ENCODE measurements at places on chromosomes 7 and 10. TPM values are rescaled to one million over a fixed set of nuclear protein-coding genes. Genes with fewer than 3 reads are reported as not detected.

Gene TMEM213
- total RNA-seq, result 0.31 TPM

Gene HEPACAM2
- total RNA-seq, result 2.4 TPM

Gene CYP3A5
- 0.63 TPM for total RNA-seq

Gene DGKI
- total RNA-seq, result 3.2 TPM

Gene INTS1
- total RNA-seq, result 185 TPM

DNA sequence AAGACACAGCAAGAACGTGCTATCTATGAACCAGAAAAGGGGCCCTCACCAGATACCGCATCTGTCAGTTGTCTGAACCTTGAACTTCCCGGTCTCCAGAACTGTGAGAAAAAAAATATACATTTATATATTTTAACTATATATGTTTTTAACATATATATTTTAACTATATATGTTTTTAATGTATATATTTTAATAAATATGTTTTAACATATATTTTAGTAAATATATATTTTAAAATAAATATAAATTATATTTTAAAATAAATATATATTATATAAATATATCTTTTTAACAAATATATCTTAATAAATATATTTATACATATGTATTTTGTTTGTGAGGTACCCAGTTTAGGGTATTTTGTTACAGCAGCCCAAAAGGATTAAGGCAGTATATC lies 958.2 kb upstream of the AUTS2 start:
- no peaks in the 10 kb centered on the region for H3K27me3 ChIP-seq
- H3K4me3 ChIP-seq, result no peak overlapping the region
- DNase-seq, result no peak
- no peak overlapping the region for H3K27ac ChIP-seq
- no peaks in the 10 kb centered on the region for H3K4me1 ChIP-seq
- no peaks in the 10 kb centered on the region for H3K36me3 ChIP-seq

- H3K36me3 ChIP-seq, result no peaks in the 10 kb centered on the region
- H3K4me3 ChIP-seq, result no peak within 1 kb of the TSS
- no peak for DNase-seq
- no peak within 1 kb of the TSS for H3K27ac ChIP-seq
- H3K27me3 ChIP-seq, result no peaks in the 10 kb centered on the region
Observed at GRCh38 chr10:48684792-48685623, at the start of gene WDFY4. WDFY4 (plus strand) TSS chr10:48684873; CDS start chr10:48709733, 24,860 bp downstream.

GRCh38 chr10:109957092-109957797 lies 33.9 kb upstream of the XPNPEP1 start:
- H3K27ac ChIP-seq, result no peak overlapping the region
- no peak overlapping the region for H3K4me3 ChIP-seq
- H3K27me3 ChIP-seq, result no peaks in the 10 kb centered on the region
- DNase-seq, result no peak
- H3K4me1 ChIP-seq, result peaks cover 17% of the 10 kb centered on the region
- H3K36me3 ChIP-seq, result no peaks in the 10 kb centered on the region

DNA sequence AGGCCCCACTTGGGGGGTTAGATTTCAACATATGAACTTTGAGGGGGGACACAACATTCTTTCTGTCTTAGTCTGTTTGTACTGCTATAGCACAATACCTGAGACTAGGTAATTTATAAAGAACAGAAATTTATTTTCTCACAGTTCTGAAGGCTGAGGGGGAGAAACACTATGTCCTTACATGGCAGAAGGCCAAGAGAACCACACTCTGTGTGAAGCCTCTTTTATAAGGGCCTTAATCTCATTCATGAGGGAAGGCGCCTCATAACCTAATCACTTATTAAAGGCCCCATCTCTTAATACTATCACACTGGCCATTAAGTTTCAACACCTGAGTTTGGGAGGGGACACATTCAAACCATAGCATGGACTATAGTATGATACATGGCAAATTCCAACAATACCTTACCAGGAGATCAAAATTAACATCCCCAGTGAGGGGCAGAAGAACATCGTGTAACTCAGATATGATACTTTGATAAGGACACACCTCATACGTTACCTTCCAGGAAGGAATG lies 9.3 kb upstream of the PDLIM1 start:
- H3K27me3 ChIP-seq, result no peaks in the 10 kb centered on the region
- DNase-seq, result no peak
- no peaks in the 10 kb centered on the region for H3K4me1 ChIP-seq
- H3K4me3 ChIP-seq, result no peak overlapping the region
- no peaks in the 10 kb centered on the region for H3K36me3 ChIP-seq

- H3K36me3 ChIP-seq, result no peaks in the 10 kb centered on the region
- H3K4me1 ChIP-seq, result no peaks in the 10 kb centered on the region
- no peak overlapping the region for H3K4me3 ChIP-seq
- H3K27ac ChIP-seq, result no peak overlapping the region
- no peak for DNase-seq
Observed at GRCh38 chr10:31272841-31273240, 46.2 kb upstream of the ZEB1 start.

DNA sequence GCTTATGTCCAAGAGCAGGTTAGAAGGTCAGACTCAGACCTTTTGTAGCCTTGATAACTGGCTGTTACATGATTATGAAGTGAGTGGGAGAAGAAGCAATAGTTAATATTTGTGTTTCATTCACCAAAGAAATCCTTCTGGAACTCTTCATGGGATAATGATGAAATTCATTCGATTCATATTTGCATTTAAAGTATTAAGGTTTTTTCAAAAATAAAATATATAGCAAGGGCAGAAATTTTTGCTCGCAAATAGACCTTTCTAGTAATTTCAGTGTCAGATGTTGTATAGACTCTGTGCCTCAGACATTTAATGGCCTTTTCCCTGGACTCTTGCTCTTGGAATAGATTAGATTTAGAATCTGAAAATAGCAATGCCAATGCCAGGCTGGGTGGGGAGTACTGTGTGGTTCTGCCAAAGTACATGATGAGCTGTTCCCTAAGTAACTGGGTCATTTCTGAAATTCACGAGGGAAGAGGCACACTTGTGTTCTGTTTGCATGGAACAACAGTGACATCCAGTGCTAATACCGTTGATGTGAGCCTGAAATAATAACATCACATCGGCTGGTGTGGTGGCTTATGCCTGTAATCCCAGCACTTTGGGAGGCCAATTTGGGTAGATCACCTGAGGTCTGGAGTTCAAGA lies 119.2 kb downstream of the MBL2 start:
- H3K4me1 ChIP-seq, result peaks cover 15% of the 10 kb centered on the region
- H3K27ac ChIP-seq, result peak overlapping the region; percentile 0
- peak; percentile 50 for DNase-seq
- H3K4me3 ChIP-seq, result no peak overlapping the region
- H3K27me3 ChIP-seq, result no peaks in the 10 kb centered on the region

- no peaks in the 10 kb centered on the region for H3K27me3 ChIP-seq
- H3K4me3 ChIP-seq, result no peak overlapping the region
- DNase-seq, result no peak
- no peak overlapping the region for H3K27ac ChIP-seq
- H3K4me1 ChIP-seq, result no peaks in the 10 kb centered on the region
- H3K36me3 ChIP-seq, result no peaks in the 10 kb centered on the region
Observed at GRCh38 chr7:140214075-140214684, 37.4 kb upstream of the KDM7A start.

DNA sequence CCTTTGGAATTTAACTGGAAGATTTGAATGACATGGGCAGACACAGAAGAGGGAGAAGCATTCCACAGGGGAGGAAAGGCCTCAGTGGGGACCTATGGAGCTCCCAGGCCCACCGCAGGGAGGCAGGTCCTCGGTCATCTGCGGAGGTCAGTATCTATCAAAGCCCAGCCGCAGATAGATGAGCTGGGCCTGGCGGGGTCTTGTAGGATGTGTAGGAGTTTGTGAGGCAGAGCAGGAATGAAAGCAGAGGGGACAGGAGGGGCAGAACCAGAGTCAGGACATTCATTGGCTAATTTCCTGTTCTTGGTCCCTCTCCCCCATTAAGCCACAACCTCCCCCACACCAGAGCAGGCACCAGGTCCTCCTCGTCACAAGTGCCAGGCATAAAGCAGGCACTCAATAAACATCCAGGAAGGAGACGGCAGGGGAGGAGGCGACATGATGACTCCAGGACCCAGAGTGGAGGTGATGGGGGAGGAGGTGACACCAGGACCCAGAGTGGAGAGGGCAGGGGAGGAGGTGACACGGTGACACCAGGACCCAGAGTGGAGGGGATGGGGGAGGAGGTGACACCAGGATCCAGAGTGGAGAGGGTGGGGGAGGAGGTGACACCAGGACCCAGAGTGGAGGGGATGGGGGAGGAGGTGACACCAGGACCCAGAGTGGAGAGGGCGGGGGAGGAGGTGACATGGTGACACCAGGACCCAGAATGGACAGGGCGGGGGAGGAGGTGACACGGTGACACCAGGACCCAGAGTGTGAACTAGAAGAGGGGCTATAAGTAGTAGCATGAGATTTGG lies 83.7 kb upstream of the PDGFA start:
- peak overlapping the region; percentile 65 for H3K27ac ChIP-seq
- H3K36me3 ChIP-seq, result no peaks in the 10 kb centered on the region
- H3K27me3 ChIP-seq, result no peaks in the 10 kb centered on the region
- H3K4me3 ChIP-seq, result no peak overlapping the region

DNA sequence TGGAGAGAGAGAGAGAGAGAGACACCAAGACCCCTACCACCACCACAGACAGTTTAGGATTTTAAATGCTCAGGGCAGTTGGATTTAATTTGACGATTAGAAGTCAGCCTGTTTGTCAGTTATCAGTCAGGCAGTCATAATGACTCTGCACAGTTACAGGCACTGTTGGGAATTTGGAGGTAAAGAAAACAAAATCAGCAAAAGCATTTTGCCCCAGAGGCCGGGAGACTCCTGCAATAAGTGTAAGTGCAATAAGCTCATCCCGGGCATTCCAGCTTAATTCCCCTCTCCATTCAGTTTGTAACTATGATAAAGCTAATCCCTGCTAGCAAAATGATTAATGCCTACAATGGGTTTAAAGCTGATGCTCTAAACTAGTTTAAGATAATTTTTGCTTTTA lies 13.5 kb downstream of the SEMA3C start:
- H3K4me1 ChIP-seq, result peaks cover 7% of the 10 kb centered on the region
- DNase-seq, result no peak
- H3K4me3 ChIP-seq, result no peak overlapping the region
- H3K27me3 ChIP-seq, result no peaks in the 10 kb centered on the region
- no peak overlapping the region for H3K27ac ChIP-seq

GRCh38 chr7:49769285-49769857 lies 4.1 kb upstream of the VWC2 start:
- H3K4me1 ChIP-seq, result no peaks in the 10 kb centered on the region
- H3K4me3 ChIP-seq, result no peak overlapping the region
- no peaks in the 10 kb centered on the region for H3K27me3 ChIP-seq
- DNase-seq, result no peak
- H3K27ac ChIP-seq, result no peak overlapping the region
- no peaks in the 10 kb centered on the region for H3K36me3 ChIP-seq

DNA sequence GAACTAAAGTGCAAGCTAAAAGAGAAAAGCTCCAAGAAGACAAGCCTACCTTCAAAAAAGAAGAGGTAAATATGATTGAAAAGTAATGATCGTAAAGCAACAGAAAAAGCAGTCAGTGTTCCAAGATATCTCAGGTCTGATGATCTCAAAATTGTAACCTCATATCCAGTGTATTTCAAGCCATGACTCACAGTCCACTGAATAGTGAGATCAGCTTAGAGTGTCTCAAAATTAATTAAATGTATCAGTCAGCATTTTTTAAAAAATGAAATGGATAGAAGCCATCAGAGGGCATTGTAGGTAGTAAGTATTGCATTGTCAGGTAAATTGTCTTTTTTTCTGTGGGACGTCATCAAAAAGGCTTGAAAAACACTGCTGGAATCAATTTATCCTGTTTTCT lies 50.6 kb upstream of the AGBL3 start:
- no peaks in the 10 kb centered on the region for H3K27me3 ChIP-seq
- H3K27ac ChIP-seq, result no peak overlapping the region
- no peak overlapping the region for H3K4me3 ChIP-seq
- DNase-seq, result no peak
- no peaks in the 10 kb centered on the region for H3K36me3 ChIP-seq
- no peaks in the 10 kb centered on the region for H3K4me1 ChIP-seq

Measured in testis (tissue), 5 donors.